Spleen (tissue), 13 donors: ENCODE measurements at places on chromosomes 2 and 18. TPM values are rescaled to one million over a fixed set of nuclear protein-coding genes. Genes with fewer than 3 reads are reported as not detected.

DNA sequence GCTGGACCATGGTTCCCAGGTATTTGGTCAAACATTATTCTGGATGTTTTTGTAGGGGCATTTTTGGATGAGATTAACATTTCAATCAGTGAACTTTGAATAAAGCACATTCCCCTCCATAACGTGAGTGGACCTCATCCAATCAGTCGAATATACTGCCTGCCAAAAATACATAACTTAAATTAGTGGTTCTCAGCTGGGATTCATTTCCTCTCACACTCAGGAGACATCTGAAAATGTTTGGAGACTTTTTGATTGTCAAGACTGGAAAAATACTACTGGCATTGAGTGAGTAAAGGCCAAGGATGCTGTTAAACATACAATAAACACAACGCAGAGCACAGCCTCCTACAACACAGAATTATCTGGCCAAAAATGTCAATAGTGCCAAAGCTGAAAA, 198.2 kb downstream of the MYO1B start:
- DNase-seq = no peak

- DNase-seq = no peak
These were observed 395.8 kb downstream of the LNPK start for GRCh38 chr2:175606010-175606841.

GRCh38 chr18:63795606-63796005, 20.4 kb downstream of the SERPINB7 start:
- DNase-seq = no peak

The CPO gene
- polyA plus RNA-seq = 0.15 TPM

The TRIM43B gene
- not detected for polyA plus RNA-seq

GRCh38 chr2:52423111-52423510, 1344.5 kb upstream of the CHAC2 start:
- DNase-seq = no peak

- no peak for DNase-seq
These were observed 483 bp upstream of the FHL2 start for GRCh38 chr2:105399207-105399861.

- DNase-seq = no peak
These were observed 40.0 kb downstream of the COA5 start for GRCh38 chr2:98568161-98568956.

GRCh38 chr2:233693963-233694362, 1.3 kb downstream of the UGT1A6 start:
- no peak for DNase-seq

DNA sequence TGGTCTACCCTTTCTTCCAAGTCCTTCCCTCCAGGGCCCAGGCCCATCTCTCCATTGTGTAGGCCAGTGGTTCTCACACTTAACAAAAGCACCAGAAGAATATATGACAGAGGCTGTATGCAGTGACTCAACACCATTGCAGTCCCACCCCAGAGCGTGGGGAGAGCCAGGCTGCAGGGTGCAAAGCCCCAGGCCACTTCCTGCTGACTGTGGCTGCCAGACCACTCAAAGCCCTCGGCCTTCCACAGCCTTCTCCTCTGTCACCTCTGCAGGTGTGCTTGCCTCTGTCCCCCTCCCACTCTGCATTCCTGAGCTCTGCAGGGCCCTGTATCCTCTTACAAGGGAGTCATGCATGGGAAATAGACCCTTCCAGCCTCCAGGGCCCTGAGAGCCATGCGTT, 40.4 kb upstream of the ARHGEF4 start:
- peak; percentile 75 for DNase-seq

The TNS1 gene
- 48.7 TPM for polyA plus RNA-seq

GRCh38 chr2:120729406-120730399, 6.0 kb upstream of the GLI2 start:
- peak; percentile 21 for DNase-seq

DNA sequence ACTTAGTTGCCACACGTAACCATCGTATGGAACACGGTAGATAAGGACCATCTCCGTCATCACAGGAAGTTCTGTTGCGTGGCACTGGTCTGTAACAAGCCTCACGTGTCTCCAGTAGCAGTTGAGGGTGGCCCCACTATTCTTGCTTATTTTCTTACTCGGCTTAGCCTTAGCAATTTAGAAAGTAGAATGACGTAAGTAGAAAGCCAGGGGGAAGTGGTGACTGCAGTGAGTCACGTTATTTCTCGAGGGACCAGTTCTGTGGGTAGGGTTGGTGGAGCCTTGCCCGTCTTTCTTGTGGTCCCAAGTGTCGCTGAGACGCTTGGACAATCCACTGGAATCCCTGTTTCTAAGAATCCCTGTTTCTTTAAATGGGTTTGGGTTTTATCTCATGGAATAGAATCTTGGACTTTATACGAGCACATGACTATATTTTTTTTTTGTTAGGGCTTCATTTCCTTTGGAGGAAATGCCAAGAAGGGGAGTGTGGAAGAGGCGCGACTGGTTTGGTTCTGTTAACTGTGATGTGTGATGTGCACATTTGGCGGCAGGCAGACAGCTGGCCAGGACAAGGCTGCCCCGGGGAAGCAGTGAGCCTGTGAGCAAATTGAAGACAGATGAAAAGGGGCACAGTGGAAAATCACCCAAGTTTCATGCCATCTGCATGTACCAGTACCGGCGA, 96.2 kb downstream of the CABLES1 start:
- no peak for DNase-seq

The CYRIA gene
- polyA plus RNA-seq = 16.4 TPM

GRCh38 chr2:224723586-224724217, 7.5 kb upstream of the CCDC195 start:
- no peak for DNase-seq

DNA sequence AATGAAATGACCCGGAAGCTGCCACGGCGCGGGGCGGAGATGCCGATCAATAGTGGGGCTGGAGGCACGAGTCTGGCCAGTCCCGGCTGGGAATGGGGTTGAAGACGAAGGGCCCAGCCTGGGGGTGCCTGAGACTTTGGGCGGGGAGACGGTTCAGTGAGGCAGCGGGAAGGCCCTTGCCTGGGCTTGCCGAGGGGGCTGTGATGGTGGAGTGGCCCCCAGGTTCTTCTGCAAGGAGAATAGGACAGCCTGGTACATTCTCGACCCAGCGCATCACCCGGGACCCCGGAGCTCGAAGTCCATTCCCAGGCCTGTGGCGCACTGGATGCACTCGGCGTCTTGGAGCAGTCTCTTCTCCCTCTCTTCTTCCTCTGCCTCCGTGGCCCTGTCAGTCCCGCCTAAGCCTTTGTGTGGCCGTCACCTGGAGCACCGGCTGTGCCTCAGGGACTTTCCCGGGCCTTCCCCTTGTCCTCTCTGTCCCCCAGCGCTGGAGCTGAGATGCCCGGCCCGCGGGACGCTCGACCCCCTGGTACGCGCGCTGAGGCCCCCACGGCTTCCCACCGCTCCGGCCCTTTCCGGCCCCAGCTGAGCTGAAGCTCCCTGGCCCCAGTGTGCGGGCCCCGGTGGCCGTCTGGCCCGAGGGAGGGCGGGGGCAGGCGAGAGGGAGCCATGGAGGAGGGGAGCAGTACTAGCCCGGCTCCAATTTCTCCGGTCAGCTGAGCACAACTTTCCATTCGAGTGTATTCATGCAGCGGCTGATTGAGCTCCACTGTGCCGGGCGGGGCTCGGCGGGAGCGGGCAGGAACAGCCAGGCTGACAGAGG, 8.0 kb downstream of the SIX3 start:
- DNase-seq = peak; percentile 64

DNA sequence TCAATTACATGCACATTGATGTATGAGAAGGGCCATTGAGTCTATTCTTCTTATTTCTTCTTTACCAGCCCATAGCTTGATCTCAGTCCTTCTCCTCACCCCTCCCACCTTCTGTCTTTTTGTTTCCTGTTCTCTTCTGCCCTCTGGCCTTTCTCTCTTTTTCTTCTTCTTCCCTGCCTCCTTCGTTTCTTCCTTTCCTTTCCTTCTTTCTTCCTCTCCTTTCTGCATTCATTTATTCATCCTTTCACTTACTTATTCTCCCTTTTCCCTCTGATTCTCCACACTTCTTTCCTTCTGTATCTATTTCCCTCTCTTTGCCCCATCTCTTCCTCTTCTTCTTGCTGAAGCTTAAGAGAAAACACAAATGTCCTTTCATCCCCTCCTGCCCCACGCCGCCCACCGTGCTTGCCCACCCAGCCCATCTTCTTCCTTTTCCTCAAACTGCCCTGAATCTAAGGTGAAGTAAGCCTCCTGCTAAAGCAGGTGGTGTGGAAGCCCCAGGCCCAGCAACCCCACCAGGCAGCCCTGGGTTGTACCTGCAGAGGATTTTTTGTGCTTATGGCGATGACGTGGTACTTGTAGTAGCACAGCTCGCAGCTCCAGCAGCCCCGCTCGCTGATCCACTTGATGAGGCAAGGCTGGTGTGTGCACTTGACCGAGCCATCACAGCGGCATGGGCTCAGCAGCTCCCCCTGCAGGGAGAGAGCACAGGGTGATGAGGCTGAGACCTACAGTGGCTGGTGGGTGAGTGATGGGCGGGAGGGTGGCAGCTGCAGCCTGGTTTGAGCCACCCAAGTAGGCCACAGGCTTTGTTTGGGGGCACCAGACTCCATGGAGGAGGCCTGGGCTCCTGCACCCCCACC, 89.0 kb downstream of the MARCHF4 start:
- no peak for DNase-seq

DNA sequence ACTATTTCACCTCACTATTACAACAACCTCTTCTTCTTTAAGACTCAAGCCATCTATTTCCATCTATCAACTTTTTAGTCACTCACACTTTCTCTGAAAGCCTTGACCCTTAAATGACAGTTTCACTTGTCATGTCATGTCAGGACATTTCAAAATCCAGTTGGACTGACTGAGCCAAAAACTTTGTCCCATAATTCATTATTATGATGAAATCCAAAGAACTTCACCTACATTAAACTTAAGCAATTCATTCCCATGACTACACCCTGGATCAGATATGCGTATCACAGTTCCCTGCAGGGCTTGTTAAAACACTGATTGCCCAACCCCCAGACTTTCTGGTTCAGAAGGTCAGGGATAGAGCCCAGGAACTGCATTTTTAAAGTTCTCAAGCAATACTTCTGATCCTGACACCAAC, 26.5 kb downstream of the LDAH start:
- no peak for DNase-seq

DNA sequence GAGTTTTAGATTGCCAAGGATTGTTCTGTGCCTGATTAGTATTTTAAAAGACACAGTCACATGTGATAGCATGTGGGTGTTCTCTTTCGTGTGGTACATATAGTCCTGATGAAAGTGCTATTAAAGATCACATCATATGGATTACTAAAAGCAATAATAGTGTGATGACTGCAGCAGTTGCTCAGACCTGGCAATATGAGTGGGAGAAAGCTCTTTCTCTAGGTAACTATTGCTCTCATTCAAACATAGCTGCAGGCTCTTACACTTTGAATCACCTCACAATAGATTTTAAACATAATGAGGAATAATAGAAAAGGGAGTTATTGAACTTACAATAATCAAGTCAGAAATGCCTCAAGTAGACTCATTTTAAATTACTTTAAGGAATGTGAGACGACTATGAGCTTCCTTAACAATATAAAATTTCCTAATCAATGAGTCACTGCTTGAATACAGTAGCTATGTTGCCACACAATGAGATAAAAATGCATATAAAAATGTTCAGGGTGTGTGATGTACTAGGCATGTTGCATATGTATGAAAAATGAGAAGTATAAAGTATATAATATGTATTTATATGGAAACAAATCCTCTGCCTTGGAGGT, 452.1 kb downstream of the TMX3 start:
- DNase-seq = no peak

The ASPRV1 gene
- polyA plus RNA-seq = 2.0 TPM

The ATP6V1B1 gene
- polyA plus RNA-seq = 0.06 TPM

The ZEB2 gene
- polyA plus RNA-seq = 25.5 TPM

DNA sequence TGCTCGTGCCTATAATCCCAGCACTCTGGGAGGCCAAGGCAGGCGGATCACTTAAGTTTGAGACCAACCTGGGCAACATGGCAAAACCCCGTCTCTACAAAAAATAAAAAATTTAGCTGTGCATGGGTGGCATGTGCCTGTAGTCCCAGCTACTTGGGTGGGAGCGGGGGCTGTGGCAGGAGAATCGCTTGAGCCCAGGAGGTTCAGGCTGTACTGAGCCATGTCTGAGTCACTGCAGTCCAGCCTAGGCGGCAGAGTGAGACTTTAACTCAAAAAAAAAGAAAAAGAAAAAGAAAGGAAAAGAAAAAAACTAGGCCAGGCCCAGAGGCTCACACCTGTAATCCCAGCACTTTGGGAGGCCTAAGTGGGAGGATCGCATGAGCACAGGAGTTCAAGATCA, 30.8 kb downstream of the TWSG1 start:
- DNase-seq = no peak
